Activated naive CD8-positive, alpha-beta T cell treated with anti-CD3 and anti-CD28 coated beads, Interleukin-2, amount 10 ng/mL, durations not matched to agents 7 days and 5 days (primary cell): ENCODE measurements at places on chromosomes 7 and 10. TPM values are rescaled to one million over a fixed set of nuclear protein-coding genes. Genes with fewer than 3 reads are reported as not detected.

DNA sequence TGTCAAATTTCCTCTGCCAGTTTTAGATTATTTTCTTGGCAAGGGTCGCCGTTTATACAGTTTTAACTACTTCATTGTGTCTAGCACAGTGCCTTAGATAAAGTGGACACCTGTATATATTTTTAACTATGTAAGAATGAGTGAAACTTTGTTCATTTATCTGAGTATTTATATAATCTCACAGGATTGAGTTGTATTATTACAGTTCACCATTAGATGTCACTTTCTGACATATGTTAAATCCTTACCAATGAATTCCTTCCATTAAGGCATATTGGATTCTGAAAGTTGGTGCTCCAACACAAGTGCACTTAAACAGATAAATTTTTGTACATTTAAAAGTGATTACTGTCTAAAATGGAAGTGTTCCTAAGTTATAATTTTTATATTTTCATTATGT is 43.0 kb downstream of the ZMYND11 start:
- peaks cover 14% of the 10 kb centered on the region for H3K36me3 ChIP-seq
- peaks cover 7% of the 10 kb centered on the region for H3K4me1 ChIP-seq
- no peak overlapping the region for H3K27ac ChIP-seq
- H3K27me3 ChIP-seq, result no peaks in the 10 kb centered on the region
- no peak for DNase-seq
- no peak overlapping the region for H3K4me3 ChIP-seq

DNA sequence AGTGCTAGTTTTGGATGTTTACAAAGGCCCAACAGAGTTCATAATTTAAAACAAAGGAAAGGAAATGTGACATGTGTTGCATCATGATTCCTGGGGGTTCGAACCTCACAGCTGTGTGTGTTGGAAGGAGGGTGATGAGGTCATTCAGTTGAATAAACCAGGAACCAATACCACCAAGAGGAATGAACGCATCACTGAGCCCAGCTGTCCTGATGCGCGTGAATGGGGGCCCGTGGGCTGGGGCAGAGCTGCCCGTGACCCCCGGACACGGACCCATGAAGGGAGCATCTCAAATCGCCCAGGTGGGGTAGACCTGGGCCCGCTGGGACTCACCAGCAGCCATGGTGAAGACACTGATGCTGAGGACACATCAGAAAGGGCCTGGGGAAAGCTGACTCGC is 33.0 kb downstream of the BRI3 start:
- H3K27me3 ChIP-seq, result no peaks in the 10 kb centered on the region
- no peaks in the 10 kb centered on the region for H3K4me1 ChIP-seq

Gene AGAP9
- total RNA-seq, result 4.9 TPM

DNA sequence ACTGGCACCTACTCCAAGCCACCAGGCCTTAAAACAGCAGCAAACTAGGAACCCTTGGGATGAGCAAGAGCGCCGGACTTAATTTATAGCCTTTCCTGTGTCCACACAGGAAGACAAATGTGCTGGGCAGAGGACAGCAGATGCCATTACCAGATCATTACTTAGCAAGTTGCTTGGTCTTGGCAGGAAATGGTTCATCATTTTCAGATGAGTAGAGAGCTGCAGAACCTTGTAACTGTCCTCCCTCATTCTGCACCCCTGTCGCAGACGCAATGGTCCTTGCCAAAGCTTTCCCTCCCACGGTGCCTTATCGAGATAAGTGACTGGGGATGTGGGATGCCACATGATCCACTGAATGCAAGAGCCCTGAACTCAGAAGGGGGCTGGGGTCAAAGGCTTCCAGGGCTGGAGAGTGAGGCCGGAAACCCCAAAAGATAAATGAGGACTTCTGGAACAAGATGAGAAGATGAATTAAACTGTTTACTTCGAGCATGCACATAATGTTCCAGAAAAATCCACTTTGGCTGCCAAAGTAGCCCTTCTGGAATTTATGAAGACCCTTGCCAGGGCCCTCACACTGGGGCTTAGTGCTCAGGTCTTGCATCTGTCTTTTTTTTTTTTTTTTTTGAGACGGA is 145.6 kb upstream of the ZNF32 start:
- H3K27me3 ChIP-seq, result peaks cover 14% of the 10 kb centered on the region
- no peak for DNase-seq
- no peak overlapping the region for H3K27ac ChIP-seq
- H3K4me1 ChIP-seq, result peaks cover 5% of the 10 kb centered on the region
- H3K36me3 ChIP-seq, result no peaks in the 10 kb centered on the region

Gene RPEL1
- not detected for total RNA-seq

DNA sequence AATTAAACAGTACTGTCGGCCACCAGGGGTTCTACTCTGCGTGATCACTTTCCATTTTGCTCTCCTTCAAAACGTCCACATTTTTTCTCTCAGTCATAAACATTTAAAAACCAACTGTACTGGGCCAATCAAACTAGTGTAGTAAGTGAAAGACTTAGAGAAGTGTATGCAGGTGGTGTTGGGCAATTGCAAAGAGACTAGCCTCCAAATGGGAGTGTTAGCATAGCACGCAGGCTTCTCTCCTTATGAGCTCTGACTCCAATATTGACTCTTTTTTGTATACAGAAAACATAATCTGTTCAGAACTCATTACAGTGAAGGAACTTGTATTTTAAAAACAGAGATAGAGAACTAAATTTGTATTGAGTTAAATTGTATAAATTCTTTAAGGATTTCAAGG is 150.6 kb downstream of the SDK1 start:
- H3K27ac ChIP-seq, result no peak overlapping the region
- H3K4me3 ChIP-seq, result no peak overlapping the region
- no peak for DNase-seq

GRCh38 chr10:59214160-59214559 is 37.7 kb downstream of the PHYHIPL start:
- no peak overlapping the region for H3K4me3 ChIP-seq
- no peak for DNase-seq
- H3K27ac ChIP-seq, result no peak overlapping the region
- H3K36me3 ChIP-seq, result no peaks in the 10 kb centered on the region

DNA sequence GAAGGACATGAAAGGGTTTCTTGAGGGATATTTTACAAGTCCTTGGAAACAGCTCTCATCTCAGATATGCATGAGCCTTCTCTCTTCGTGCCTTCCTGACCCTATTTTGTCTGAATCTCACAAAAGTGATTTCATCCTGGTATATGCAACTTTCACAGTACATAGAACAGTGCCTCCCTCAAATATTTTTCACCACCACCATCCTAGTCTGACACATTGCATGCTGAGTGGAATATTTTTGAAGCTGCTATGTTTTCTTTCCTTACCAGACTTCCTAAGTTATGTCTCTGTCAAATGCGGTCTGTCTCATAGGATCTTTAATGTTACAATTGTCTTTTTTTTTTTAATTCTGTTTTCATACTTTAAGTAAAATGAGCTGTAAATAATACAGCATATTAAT is 673.3 kb upstream of the LRRN3 start:
- no peak for DNase-seq
- H3K4me3 ChIP-seq, result no peak overlapping the region
- no peaks in the 10 kb centered on the region for H3K4me1 ChIP-seq
- H3K27me3 ChIP-seq, result no peaks in the 10 kb centered on the region
- no peak overlapping the region for H3K27ac ChIP-seq

GRCh38 chr10:124992462-124993344 is 50.8 kb downstream of the ZRANB1 start:
- no peaks in the 10 kb centered on the region for H3K4me1 ChIP-seq
- H3K27ac ChIP-seq, result no peak overlapping the region
- DNase-seq, result peak; percentile 32
- no peak overlapping the region for H3K4me3 ChIP-seq

DNA sequence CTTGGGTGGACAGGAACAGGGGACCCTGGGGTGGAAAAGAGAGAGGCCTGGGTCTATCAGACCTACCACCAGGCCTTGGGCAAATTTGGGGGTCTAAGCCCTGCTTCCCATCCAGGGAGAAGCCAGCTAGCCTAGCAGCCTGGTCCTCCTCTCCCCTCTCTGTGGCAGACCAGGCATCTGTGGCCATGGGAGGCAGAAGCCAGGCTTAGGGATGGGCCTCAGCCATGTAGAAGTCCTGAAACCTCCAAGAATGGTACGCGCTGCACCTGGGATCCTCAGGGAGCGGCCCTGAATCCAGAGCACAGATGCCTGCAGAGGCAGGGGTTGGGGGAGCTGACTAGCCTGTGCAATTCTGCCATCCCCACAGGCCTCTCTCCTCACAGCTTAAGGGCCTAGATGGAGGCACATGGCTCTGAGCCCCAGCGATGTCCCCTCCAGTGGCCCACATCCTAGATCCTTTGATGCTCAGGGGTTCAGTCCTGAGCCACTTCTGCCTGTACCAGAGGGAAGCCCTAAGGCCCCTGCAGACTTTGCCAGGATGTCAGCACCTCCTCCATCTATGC is 21.2 kb downstream of the GRID1 start:
- H3K27ac ChIP-seq, result no peak overlapping the region
- H3K27me3 ChIP-seq, result no peaks in the 10 kb centered on the region
- no peaks in the 10 kb centered on the region for H3K36me3 ChIP-seq
- peaks cover 6% of the 10 kb centered on the region for H3K4me1 ChIP-seq
- peak; percentile 17 for DNase-seq

DNA sequence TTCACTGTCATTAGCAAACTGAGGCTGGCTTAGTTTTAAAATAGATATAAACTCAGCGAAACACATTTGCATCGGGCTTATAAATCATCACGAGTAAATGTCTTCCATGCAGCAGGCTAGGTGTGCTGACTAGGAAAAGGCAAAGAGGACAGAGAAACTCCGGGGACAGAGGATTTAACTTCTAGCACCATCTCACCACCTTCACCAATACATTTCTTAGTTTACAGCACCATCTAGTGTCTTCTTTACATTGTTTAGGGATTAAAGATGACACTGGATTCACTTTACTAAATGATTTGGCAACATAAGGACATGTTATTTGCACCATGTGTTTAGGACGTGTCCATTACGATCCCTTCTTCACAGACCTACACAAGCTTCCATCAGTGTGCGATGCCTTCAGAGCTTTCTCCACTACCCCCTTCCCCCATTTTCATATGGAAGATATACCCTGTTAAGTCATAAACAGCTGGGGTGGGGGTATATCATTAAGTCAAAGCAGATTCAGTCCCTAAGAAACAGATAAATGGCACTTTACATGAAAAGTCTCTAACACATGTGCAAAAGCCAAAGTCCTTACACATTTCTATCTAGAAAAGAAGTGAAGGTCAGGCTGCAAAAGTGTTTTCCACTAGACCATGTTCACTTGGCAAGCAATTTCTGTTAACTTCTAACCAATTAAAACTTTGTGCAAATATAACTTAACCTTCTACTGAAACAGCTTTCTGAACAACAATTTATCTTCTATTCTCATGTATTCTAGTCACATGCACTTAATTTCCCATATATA is 103.3 kb downstream of the GRB10 start:
- DNase-seq, result no peak
- H3K36me3 ChIP-seq, result no peaks in the 10 kb centered on the region
- no peak overlapping the region for H3K27ac ChIP-seq
- peaks cover 19% of the 10 kb centered on the region for H3K27me3 ChIP-seq
- peaks cover 4% of the 10 kb centered on the region for H3K4me1 ChIP-seq
- no peak overlapping the region for H3K4me3 ChIP-seq

Gene IRF5
- 8.2 TPM for total RNA-seq

DNA sequence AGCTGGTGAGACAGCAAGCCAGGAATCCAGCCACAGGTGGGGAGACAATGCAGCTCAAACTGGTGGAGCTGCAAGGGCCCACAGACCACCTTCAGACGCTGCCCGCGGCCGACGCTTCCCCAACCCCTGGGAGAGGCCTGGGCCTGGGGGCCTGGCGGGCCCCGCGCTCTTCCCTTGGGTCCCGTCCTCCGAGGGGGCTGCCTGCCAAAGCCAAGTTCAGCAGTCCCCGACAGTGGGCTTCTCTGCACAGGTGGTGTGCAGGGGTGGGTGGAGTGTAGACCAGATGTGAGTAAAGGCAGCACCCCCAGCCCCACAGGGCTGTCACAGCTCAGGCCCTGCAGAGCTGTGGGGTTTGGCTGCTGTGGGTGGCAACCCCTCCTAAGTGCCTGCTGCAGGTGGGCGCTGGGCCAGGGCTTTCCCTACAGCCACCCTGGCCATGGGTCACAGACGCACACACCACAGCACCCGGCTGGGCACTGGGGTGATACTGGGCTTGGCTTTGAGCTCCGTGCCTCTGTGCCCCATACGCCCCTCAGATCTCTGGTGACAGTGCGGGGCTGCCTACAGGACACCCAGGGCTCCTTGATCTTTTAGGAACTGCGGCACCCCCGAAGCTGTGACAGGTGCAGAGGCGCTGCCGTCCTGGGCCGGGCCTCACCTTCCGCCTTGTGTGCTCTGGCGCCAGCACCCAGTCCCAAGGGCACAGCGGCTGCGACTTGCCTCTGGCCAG is 20.5 kb downstream of the BNIP3 start:
- no peak overlapping the region for H3K4me3 ChIP-seq
- no peak for DNase-seq
- peaks cover 17% of the 10 kb centered on the region for H3K36me3 ChIP-seq
- H3K27ac ChIP-seq, result no peak overlapping the region
- H3K27me3 ChIP-seq, result no peaks in the 10 kb centered on the region
- H3K4me1 ChIP-seq, result peaks cover 18% of the 10 kb centered on the region

- no peak overlapping the region for H3K27ac ChIP-seq
- H3K4me3 ChIP-seq, result no peak overlapping the region
- peaks cover 88% of the 10 kb centered on the region for H3K27me3 ChIP-seq
- no peak for DNase-seq
Measured at GRCh38 chr10:101136007-101136707, 5.1 kb downstream of the TLX1 start.

- H3K27ac ChIP-seq, result no peak overlapping the region
- DNase-seq, result no peak
- H3K4me3 ChIP-seq, result no peak overlapping the region
- no peaks in the 10 kb centered on the region for H3K27me3 ChIP-seq
- no peaks in the 10 kb centered on the region for H3K4me1 ChIP-seq
Measured at GRCh38 chr7:68729371-68729770, 868.9 kb upstream of the AUTS2 start.

- DNase-seq, result no peak
- no peak overlapping the region for H3K4me3 ChIP-seq
- no peaks in the 10 kb centered on the region for H3K4me1 ChIP-seq
- H3K27me3 ChIP-seq, result no peaks in the 10 kb centered on the region
Measured at GRCh38 chr7:122556873-122557542, 141.9 kb downstream of the RNF133 start.

DNA sequence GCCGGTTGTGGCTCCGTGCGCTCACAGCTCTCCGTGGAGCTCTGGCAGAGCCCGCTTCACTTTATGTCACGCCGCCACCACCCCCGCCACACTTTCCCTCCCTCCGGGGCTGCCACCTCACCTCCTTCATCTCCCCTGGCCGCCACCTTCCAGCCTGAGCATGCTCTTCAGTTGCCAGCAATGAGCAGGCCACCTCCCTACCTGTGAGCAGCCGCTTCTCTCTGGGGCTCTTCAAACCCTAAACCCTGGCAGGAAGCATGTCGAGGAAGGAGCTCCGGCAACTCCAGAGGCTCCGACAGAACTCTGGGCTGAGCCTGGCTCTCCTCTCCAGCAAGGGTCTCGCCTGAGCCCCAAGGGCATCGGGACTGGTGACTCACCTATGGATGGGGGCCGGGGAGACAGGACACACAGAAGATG is 36.7 kb downstream of the GBX1 start:
- H3K27me3 ChIP-seq, result no peaks in the 10 kb centered on the region
- H3K36me3 ChIP-seq, result no peaks in the 10 kb centered on the region
- DNase-seq, result no peak
- H3K27ac ChIP-seq, result no peak overlapping the region
- H3K4me3 ChIP-seq, result no peak overlapping the region
- peaks cover 4% of the 10 kb centered on the region for H3K4me1 ChIP-seq

Gene CXCL12
- not detected for total RNA-seq
